ENCODE measurements at places on chromosomes 13 and 19.

GRCh38 chr19:1730157-1730556, 23.1 kb upstream of the ONECUT3 start:
- DNase-seq: no peak

DNA sequence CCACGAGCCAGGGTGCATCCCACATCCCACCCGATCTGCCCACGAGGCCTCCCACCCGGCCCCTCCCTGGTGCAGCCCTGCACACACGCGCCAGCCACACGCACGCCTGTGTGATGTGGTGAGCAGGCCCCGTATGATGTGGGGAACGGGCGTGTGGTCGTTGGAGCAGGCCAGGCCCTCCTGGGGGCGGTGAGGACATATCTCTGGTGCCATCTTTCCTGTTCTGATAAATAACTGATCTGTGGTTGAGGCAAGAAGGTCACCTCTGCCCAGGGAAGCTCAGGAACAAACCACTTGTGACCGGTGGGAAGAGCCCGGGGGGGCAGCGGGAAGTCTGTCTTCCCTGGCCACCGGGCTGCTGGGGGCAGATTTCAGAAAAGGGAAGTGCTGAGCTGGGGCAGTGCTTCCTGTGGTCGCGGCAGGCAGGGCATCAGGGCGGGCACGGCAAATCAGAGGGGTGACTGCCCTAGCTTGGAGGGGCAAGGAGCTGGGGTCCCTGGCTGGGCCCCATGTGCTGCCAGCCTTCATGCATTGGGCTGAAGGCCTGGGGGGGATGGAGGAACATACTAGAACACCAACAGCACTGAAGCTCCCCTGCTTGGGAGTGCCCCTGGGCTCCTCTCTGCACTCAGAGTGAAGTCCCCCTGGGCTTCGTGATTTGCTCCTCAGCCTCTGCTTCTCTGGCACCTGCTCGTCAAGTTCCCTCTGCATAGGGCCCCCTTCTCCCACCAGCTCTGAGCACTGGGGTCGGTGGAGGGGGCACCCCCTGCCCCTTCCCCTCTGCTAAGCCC, 35.2 kb upstream of the SLC7A10 start:
- no peak for DNase-seq

GRCh38 chr13:98216135-98216565, 39.1 kb upstream of the RNF113B start:
- DNase-seq: no peak

GRCh38 chr13:20882206-20882605, 20.3 kb downstream of the XPO4 start:
- no peak for DNase-seq

GRCh38 chr19:17841371-17841809, 6.4 kb downstream of the JAK3 start:
- no peak for DNase-seq

DNA sequence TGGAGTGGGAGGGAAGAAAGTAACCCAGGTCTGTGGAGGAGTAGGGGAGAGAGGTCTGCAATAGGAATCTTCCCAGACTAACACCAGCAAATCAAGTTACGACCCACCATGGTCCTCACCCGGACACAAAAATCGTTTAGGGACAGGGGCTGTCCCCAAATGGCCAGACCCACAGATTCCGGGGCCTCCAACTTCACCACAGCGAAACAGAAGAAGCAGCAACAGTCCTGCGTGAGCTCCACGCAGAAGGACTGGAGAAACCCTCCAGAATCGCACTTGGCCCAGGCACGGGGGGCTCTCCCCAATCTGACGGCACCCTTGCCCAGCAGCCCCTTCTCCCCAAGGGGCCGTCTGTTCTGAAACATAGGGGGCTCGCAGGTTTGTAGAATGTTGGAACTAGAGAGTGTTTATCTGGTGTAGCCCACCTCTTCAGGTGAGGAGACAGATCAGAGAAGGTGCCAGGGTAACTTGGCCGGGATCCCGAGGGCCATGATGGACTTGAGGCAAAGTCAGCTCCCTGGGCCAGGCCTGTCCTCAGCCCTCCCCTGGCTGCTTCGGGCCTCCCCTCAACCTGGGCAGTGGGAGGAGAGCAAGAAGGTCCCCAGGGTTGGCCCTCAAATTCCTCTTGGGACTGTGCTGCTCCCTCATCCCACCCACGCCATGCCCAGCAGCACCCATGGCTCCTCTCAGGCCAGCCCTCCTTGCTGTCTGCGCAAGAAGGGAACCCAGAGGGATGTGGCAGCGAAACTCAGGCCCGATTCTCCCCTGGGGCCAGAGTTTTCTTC, 82.5 kb upstream of the GPR183 start:
- no peak for DNase-seq

GRCh38 chr19:30061223-30062064, 119.4 kb downstream of the URI1 start:
- DNase-seq: no peak

- peak; percentile 35 for DNase-seq
Observed at GRCh38 chr19:47157431-47158321, 27.0 kb downstream of the SAE1 start.

GRCh38 chr19:6465006-6465405, 935 bp downstream of the CRB3 start:
- DNase-seq: no peak

- DNase-seq: no peak
Observed at GRCh38 chr13:52811841-52812240, 36.6 kb downstream of the PCDH8 start.

GRCh38 chr19:664913-665443, 2.0 kb upstream of the RNF126 start:
- peak; percentile 82 for DNase-seq

- DNase-seq: no peak
Observed at GRCh38 chr19:10828981-10829821, 6.8 kb downstream of the TMED1 start.

DNA sequence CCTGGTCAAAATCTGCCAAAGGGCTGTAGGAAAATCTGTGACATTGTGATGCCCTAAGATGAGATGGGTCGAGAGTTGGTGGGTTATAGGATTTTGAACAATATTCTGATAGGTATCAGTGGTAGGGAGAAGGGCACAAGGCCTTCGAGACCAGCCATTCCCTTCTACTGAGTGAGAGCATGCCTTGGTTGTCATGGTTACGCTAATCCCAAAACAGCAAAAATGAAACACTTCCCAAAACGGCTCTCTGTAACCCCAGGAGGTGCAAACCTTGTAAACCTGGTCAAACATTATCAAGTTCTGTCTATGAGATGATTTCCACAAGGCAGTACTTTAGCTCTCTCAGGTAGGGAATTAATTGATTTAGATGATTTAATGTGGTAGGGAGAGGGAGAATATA, 158.7 kb upstream of the RNF113B start:
- no peak for DNase-seq

GRCh38 chr19:46404753-46405468, 8.5 kb downstream of the CCDC8 start:
- no peak for DNase-seq

DNA sequence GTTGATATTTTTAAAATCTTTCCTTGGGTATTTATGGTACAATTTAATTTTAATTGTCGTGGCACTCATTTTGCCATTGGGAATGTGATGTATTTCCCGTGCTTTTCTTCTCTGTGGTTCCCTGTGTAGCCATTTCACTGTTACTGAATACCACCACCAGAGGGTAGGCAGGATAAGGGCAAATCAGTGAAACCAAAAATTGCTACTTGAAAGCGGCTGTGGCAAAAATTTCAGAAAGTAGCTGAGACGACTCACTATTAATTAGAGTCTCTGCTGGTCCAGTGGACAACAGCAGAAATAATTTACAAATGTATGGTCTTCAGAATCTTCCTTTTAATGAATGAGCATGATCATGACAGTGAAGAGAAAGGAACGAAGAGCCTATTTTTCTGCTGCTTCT, 34.4 kb upstream of the MIR17HG start:
- DNase-seq: peak; percentile 41

DNA sequence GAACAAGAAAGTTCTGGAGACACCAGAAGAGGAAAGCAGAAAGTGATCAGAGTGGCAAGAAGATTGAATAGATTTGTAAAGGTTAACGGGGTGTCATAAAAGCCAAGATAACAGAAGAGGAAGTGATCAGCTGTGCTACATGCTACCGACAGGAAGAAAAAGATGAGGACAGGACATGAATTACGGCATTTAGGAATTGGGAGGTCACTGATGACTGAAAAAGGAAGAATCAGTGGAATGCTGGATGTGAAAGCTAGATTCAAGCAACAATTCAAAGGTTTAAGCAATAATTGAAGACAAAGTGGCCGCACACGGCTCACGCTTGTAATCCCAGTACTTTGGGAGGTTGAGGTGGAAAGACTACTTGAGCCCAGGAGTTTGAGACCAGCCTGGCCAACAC, 15.1 kb downstream of the ZNF160 start:
- DNase-seq: no peak

DNA sequence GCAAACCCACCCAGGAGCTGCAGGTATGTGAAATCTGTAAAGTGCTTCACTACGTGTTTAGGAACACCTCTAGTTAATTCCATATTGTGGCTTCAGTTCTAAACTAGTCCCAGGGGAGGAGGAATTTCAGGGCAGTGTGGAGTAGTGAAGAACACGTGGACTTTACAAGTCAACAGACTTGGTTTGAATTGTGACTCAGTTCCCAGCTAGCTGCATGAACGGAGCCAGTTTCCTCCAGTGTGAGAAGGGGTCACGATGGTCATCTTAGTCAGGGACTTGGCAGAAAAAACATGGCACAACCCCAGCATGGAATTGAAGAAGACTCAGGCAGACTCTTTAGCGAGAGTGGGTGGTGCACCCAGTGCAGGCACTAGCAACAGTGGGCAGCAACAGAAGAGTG, 175.7 kb upstream of the UBL3 start:
- no peak for DNase-seq

- DNase-seq: peak; percentile 89
Observed at GRCh38 chr19:5138606-5139582, 170.0 kb downstream of the KDM4B start.

DNA sequence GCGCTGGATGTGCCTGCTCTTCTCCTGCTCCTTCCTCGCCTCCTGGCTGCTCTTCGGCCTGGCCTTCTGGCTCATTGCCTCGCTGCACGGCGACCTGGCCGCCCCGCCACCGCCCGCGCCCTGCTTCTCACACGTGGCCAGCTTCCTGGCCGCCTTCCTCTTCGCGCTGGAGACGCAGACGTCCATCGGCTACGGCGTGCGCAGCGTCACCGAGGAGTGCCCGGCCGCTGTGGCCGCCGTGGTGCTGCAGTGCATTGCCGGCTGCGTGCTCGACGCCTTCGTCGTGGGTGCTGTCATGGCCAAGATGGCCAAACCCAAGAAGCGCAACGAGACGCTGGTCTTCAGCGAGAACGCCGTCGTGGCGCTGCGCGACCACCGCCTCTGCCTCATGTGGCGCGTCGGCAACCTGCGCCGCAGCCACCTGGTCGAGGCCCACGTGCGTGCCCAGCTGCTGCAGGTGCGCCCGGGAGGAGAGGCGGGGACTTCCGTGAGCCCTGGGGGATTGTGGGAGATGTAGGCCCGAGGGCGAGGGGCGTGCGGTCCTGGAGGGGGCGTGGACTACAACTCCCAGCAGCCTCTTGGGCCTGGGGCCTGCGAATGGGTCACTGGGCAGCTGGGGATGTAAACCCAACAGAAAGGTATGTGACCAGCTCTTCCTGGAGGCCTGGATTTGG, 6.7 kb downstream of the KCNJ14 start:
- DNase-seq: peak; percentile 26

GRCh38 chr13:97975848-97976609, 22.6 kb downstream of the IPO5 start:
- peak; percentile 89 for DNase-seq

DNA sequence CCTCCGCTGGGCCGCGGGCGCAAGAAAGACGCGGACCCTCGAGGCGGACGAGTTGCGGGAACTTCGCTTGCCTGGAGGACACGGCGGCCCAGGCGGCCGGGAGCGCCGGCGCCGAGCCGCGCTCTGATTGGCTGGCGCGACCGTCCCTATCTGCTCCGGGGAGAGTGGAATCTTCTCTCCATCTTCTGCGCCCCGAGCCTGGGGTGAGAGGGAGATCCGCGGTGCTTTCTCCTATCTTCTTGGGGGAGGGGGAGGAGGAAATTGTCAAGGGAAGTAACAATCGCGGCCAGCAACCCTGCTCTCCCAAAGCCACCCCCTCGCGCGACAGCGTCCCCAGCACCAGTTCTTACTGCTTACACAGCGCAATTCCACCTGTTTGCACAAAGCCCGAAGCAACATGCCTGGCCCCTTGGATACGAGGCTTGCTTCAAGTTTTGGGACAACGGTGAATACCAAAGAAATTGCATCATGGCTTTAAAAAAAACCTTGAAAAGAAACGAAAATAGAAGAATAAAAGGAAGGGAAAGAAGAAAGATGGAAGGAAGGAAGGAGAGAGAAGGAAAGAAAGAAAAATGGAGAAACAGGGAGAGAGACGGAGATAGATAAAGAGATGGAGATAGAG, 4.8 kb downstream of the SOX21 start:
- DNase-seq: no peak

- no peak for DNase-seq
Observed at GRCh38 chr19:34508540-34508939, 27.0 kb downstream of the WTIP start.

- no peak for DNase-seq
Observed at GRCh38 chr13:92463134-92463533, 763.5 kb upstream of the GPC6 start.

GRCh38 chr13:105960326-105960725, 575.1 kb downstream of the EFNB2 start:
- no peak for DNase-seq

DNA sequence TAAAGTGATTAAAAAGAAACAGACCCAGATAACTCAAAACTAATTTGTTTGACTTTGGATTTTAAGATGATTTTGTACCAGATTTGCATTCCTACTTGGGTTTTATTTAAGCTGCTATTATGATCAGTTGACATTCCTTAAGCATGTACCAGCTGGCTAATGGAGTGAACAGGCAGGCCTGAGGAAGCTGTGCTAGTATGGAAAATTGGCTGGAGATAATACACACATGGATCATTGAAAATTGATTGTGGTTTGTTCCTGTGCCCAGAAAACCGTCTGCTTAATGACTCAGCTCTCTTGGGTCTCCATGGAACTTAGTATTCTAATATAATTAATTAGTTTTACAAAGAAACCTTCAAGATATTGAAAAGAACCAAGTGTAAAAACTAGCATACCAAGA, 22.6 kb downstream of the POLR1D start:
- DNase-seq: no peak

- DNase-seq: no peak
Observed at GRCh38 chr19:19550485-19550929, 12.4 kb downstream of the CILP2 start.

GRCh38 chr19:29952646-29953045, 10.6 kb downstream of the URI1 start:
- no peak for DNase-seq

Data from activated CD4-positive, alpha-beta T cell treated with anti-CD3 and anti-CD28 coated beads, Interleukin-2, amount 50 U/mL, for 16 hours (primary cell).